ENCODE measurements at places on chromosomes 7 and 10. TPM values are rescaled to one million over a fixed set of nuclear protein-coding genes. Genes with fewer than 3 reads are reported as not detected.

Gene FAM25G
- not detected for total RNA-seq

GRCh38 chr10:11225935-11226334 lies 208.3 kb downstream of the CELF2 start:
- no peak for DNase-seq

Gene BMPER
- not detected for total RNA-seq

DNA sequence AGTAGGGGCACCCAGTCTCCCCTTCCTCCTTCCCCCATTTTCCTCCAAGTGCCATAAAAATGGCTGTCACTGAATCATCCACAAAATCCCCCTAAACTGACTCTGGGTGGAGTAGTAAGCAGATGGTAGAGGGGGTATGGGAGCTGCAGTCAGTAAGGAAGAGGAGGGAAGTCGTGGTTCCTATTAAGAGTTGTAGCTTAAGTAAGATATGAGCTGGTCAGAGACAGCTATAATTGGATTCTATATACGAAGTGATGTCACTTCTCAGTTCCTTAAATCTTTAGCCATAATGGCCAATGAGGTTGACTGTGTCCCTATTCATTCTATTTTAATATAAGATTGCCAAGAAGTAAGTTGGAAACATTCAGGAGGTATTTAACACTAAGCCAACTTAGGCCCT lies 131.7 kb downstream of the SLC16A9 start:
- no peak for DNase-seq

Measured in Calu3 (cell line).